ENCODE measurements at places on chromosomes 7 and 10.

- no peak for DNase-seq
Measured at GRCh38 chr10:30832001-30832748, 199.5 kb downstream of the ZNF438 start.

GRCh38 chr10:29007748-29008610 is 280.9 kb upstream of the LYZL1 start:
- DNase-seq, result no peak

GRCh38 chr7:127976056-127976737 is 55.0 kb downstream of the LRRC4 start:
- no peak for DNase-seq

- no peak for DNase-seq
Measured at GRCh38 chr7:130135208-130136205, 65.2 kb downstream of the KLHDC10 start.

DNA sequence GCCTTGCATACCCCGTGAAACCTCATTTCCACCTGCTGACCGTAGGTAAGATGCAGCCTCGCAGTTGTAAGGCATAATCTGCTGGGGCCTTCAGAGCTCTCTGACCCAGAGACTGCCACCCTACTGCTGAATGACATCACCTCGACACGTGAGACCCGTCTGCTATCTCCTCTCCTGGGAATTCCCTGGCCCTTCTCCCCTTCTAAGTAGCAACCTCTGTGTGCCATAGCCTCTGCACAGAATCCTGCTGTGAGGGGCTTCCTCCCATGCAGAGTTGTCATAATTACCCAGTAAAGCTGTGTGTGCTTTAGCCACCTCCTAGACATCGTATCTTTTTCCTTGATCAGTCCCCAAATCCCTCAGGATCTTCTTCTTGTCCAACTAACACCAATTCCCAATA is 106.7 kb downstream of the CACNB2 start:
- DNase-seq, result no peak

DNA sequence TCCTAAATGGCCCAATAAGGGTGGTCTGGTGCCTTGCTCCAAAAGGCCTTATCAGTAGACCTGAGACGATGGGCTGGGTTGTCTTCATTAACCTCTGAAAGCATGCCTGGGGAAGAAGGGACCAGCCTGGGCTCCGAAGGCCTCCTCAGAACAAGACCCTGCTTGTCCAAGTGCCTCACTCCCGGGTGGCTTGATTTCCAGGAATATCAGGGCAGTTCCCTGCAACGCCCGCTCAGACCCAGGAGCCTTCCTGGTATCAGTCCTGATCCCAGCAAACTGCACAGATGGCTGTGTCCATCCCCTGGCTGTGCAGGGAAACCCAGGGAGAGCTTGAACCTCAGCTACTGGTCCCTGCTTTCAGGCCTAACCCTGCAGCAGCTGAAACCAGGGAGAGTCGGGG is 49.9 kb upstream of the CUX1 start:
- no peak for DNase-seq

- DNase-seq, result no peak
Measured at GRCh38 chr7:91064052-91064451, 200.2 kb upstream of the FZD1 start.

- DNase-seq, result no peak
Measured at GRCh38 chr10:84254552-84255478, 10.0 kb downstream of the RGR start.

GRCh38 chr10:5544216-5544805 is 19.6 kb downstream of the CALML3 start:
- DNase-seq, result no peak

GRCh38 chr7:8215648-8216333 is 46.2 kb downstream of the ICA1 start:
- DNase-seq, result no peak

DNA sequence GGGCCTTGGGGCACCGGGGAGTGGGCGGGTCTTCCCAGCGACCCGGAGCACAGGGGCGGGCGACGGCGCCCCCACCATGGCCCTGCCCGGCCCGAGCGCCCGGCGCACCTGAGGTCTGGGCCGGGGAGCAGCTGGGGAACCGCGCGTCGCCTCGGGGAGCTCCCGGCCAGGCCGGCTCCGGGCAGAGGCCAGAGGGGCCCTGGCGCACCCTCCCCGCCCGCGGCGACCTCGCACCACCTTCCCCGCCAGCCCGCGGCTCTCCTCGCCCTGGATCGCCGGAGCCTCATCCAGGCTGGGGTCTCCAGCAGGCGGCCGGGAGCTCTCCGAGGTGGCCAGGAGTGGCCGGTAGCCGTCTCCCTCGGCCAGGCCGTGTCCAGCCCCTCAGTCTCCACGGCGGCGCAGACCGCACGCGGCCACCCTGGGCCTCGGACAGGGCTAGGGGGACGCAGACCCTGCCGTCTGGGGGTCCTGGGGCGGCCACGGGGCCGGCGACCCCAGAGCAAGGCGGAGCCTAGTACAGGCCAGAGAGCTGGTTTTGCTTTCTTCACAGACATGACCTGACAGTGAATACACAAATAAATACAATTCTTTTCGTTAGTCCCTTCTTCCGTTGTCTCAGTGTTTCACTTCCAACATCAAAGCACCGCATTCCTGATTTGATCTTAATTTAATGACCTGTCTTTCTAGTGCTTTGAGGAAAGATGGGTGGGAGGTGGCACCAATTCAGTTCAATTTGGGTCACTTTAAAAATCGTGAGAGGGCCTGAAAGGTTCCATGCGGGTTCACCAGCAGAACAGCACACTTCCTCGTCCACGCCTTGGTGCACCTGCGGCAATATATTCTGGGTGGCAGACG is 356.9 kb downstream of the DNAJB6 start:
- no peak for DNase-seq

- no peak for DNase-seq
Measured at GRCh38 chr7:49513911-49514310, 259.5 kb upstream of the VWC2 start.

- DNase-seq, result no peak
Measured at GRCh38 chr10:23869996-23870395, 338.9 kb upstream of the KIAA1217 start.

GRCh38 chr10:111128331-111129180 is 51.7 kb downstream of the ADRA2A start:
- no peak for DNase-seq

GRCh38 chr10:44752451-44753441 is 158.4 kb upstream of the TMEM72 start:
- DNase-seq, result no peak
